ENCODE measurements at places on chromosomes 7 and 10. TPM values are rescaled to one million over a fixed set of nuclear protein-coding genes. Genes with fewer than 3 reads are reported as not detected.

- peaks cover 9% of the 10 kb centered on the region for H3K27me3 ChIP-seq
- no peaks in the 10 kb centered on the region for H3K36me3 ChIP-seq
Observed at GRCh38 chr7:65233409-65234034, 140.1 kb upstream of the ZNF92 start.

GRCh38 chr10:72663971-72664370 is 28.0 kb upstream of the MCU start:
- H3K4me1 ChIP-seq: peaks cover 6% of the 10 kb centered on the region
- no peaks in the 10 kb centered on the region for H3K27me3 ChIP-seq
- no peaks in the 10 kb centered on the region for H3K36me3 ChIP-seq
- H3K27ac ChIP-seq: peak overlapping the region; percentile 70

DNA sequence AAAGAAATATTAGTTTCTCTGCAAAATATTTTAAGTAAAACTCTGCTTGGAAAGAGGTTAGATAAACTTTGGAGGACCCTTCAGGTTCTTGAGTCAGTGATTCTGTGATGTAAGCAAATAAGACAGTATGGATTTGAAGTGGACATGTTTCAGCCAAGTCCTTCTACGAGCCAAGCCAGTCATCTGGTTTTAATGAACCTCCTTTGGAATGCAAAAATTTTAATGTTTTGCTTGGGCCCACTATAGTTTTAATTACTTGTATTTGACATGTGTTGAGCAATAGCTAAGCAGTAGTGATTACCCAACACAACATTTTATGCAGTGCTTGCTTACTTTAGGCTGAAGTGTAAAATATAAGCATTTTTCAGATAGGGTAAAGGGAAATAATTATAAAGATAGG is 296.3 kb upstream of the SEMA3D start:
- H3K4me3 ChIP-seq: no peak overlapping the region
- no peaks in the 10 kb centered on the region for H3K27me3 ChIP-seq
- peaks cover 4% of the 10 kb centered on the region for H3K36me3 ChIP-seq

Gene CPN1
- not detected for total RNA-seq

GRCh38 chr7:138606236-138606635 is 94.9 kb downstream of the SVOPL start:
- DNase-seq: no peak
- H3K27ac ChIP-seq: no peak overlapping the region
- H3K4me1 ChIP-seq: peaks cover 36% of the 10 kb centered on the region

Gene HOGA1
- 0.50 TPM for total RNA-seq

GRCh38 chr10:21495752-21496342 is 29.6 kb downstream of the SKIDA1 start:
- H3K27me3 ChIP-seq: no peaks in the 10 kb centered on the region
- peak overlapping the region; percentile 99 for H3K27ac ChIP-seq

DNA sequence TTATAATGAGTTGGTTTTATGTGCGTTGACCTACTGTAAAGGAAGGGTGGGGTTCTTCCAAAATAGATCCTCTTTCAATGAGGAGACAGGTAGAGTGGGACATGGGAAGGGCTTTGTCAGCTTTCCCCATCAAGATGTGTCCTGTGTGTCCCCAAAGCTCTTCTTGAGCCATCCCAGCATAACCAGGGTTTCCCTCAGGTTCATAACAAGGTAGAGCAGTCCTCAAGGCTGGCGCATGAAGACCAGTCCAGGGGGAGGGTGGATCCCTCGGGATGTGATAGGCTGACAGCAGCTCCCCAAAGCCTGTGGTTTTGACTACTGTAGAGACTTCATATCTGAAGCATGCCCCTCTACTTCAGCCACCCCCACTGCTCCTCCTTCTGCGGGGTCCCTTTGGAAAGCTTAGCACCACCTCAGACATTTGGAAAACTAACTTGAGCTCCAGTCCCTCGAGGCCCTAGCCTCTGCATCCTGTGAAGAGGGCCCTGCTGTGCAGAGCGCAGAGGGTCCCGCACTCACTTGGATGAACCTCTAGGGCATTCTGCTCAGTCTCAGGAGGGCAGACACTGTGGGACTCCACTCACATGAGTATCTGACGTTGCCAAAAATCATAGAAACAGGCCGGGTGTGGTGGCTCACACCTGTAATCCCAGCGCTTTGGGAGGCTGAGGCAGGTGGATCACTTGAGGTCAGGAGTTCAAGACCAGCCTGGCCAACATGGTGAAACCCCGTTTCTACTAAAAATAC is 1.1 kb upstream of the GIMAP8 start:
- DNase-seq: no peak
- H3K27ac ChIP-seq: no peak overlapping the region
- H3K36me3 ChIP-seq: no peaks in the 10 kb centered on the region
- H3K27me3 ChIP-seq: peaks cover 44% of the 10 kb centered on the region
- no peaks in the 10 kb centered on the region for H3K4me1 ChIP-seq
- no peak overlapping the region for H3K4me3 ChIP-seq

Gene SPDYE5
- total RNA-seq: 0.16 TPM

DNA sequence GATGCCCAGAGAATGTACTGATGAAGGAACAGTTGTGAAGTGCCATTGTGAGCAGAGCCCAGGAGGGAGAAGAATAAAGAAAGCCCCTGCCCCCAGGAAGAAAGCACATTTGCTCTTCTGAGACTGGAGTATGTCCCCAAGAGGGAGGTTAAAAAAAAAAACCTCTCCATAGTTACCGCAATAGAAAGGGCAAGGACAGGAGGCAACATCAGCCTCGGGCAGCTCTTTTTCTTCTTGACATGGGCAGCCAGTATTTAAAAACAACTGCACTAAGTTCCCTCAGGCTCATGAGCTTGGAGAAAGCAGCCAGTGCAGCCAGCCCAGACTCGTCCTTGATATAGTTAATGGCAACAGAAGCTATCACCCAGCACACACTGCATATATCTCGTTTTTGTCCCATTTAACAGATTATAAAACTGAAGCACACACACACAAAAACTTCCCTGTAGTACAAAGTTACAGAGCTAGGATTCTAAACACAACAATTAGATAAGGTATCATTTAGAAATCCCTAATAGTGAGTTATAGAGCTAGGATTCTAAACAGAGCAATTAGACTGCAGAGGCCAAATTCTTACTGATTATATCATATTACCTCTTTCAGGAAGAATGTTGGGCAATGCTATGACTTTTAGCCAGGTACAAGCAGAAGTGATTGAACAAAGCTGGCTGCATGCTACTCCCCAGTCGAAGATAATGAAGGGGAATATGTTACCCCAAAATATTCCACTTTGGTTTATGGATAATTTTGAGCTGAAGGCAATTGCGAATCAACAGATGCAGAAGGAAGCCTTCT is 823.5 kb downstream of the GRID1 start:
- H3K4me1 ChIP-seq: peaks cover 40% of the 10 kb centered on the region
- DNase-seq: no peak
- no peak overlapping the region for H3K4me3 ChIP-seq
- H3K36me3 ChIP-seq: no peaks in the 10 kb centered on the region
- H3K27ac ChIP-seq: peak overlapping the region; percentile 70

- DNase-seq: no peak
- H3K4me3 ChIP-seq: peak overlapping the region; percentile 79
- H3K4me1 ChIP-seq: peaks cover 25% of the 10 kb centered on the region
- H3K27ac ChIP-seq: peak overlapping the region; percentile 97
- no peaks in the 10 kb centered on the region for H3K27me3 ChIP-seq
Observed at GRCh38 chr10:86712317-86712707, 44.0 kb downstream of the LDB3 start.

- no peaks in the 10 kb centered on the region for H3K27me3 ChIP-seq
- DNase-seq: no peak
- H3K4me1 ChIP-seq: peaks cover 7% of the 10 kb centered on the region
Observed at GRCh38 chr10:72146071-72146470, 57.7 kb upstream of the SPOCK2 start.

- peaks cover 32% of the 10 kb centered on the region for H3K36me3 ChIP-seq
- DNase-seq: no peak
- peak overlapping the region; percentile 91 for H3K27ac ChIP-seq
- peak overlapping the region; percentile 90 for H3K4me3 ChIP-seq
Observed at GRCh38 chr10:73773152-73773879, 8.5 kb upstream of the CHCHD1 start.

- H3K27me3 ChIP-seq: no peaks in the 10 kb centered on the region
- no peaks in the 10 kb centered on the region for H3K36me3 ChIP-seq
- H3K4me3 ChIP-seq: no peak overlapping the region
- H3K4me1 ChIP-seq: peaks cover 18% of the 10 kb centered on the region
- H3K27ac ChIP-seq: peak overlapping the region; percentile 21
Observed at GRCh38 chr10:75107756-75108683, 3.4 kb upstream of the SAMD8 start.

- no peaks in the 10 kb centered on the region for H3K27me3 ChIP-seq
- no peak overlapping the region for H3K27ac ChIP-seq
- H3K4me1 ChIP-seq: no peaks in the 10 kb centered on the region
- H3K36me3 ChIP-seq: peaks cover 21% of the 10 kb centered on the region
- H3K4me3 ChIP-seq: no peak overlapping the region
Observed at GRCh38 chr10:52172581-52172980, 141.5 kb upstream of the DKK1 start.

DNA sequence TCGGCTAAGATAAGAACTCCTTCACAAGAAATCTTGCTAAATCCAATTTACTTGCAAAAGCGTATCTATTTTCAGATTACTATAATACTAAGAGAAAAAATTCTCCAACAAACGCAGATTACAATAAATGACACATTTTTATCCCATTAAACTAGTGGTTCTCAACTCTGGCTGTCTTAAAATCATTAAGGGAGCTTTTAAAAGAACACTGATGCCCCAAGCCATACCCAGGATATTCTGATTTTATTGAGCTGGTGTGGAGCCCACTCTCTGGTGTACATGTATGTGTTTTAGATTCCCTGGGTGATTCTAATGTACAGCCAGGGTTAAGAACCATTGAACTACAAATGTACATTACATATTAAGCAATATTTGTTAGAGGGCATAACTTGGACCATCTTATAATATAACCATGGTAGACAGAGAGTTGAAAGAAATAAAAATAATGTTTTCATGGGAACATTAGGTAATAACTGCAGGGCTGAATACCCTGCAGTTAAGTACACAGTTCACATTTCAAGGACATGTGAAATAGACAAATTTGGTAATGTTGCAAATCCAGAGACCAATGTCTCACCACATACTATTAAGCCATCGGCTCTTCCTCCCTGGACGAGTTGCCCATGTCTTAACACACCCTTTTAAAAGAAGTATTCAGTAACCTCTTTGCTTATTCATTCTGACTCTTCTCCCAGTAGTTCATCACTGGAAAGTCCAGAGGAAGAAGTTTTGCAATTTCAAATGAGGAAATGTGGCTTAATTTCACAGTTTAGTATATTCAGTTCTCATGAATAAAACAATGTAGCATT is 6.2 kb downstream of the GSAP start:
- H3K4me3 ChIP-seq: no peak overlapping the region
- H3K27me3 ChIP-seq: peaks cover 10% of the 10 kb centered on the region
- H3K36me3 ChIP-seq: no peaks in the 10 kb centered on the region
- H3K27ac ChIP-seq: no peak overlapping the region
